ENCODE measurements at places on chromosomes 2 and 18.

DNA sequence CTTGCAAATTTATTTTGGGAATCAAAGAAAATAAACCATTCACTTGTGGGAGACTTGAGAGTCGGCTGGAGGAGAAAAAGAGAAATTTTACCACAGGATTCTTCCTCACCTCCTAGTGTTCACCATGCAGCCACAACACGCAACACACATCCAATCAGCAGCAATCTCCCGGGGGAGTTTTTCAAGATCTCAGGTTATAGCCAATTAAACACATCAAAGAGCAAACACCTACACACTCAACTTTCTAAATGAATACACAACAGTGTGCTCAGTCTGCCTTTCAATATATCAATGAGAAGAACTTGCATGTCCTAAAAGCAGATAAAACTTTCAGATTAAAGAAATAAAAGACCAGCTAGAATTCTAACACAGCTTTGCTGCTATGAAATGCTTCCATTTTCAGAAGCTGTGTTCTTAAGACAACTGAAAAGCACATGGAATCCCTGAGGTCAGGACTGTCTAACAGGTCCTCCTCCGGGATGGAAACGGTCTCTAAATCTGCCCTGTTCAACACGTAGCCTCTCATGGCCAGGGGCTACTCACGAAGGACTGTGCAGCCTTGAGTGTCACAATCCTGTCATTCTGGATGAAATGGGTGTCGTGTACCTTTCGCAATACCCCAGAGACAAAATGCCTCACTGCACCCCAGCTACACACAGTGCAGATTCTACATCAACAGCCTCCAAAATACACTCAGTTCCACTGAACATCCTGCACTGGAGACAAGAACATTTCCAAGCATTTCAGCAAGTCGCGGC is 84.2 kb downstream of the ZNF516 start:
- no peak for DNase-seq

DNA sequence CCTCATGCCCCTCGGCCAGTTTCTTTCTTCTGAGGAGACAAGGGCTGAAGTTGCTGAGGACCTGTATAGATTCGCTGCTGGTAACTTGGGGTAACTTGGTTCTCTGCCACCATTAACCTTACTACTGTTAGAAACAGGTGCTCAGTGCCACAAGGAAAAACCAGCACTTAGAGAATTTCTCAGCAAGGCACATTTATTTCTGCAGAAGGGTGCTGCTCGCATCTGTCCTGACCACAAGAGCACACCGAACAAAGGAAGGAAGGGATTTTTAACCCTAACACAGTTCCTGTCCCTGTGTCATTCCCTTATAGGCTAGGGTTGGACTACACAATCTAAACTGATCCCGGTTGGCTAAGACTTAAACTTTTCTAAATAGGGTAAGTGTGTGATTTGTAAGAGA is 154.1 kb downstream of the SOCS6 start:
- DNase-seq = no peak

DNA sequence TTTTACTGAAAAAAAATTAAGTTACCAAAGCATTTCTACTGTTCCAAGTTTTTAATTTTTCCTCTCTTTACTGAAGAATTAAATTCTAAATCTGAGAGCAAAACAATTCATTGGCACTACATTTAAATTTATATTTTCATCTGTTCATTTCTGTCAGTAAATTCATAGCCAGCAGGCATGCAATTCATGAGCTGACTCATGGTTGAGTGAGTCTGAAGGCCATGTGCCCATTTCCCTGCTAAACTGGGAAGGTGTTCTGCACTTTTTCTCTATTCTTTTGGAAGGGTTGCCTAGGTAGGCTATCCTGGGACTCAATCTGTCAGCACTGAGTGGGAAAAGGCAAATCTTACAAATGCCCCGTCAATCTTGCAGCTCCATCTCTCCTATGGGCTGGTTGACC is 88.7 kb downstream of the KLHL14 start:
- no peak for DNase-seq

- peak; percentile 74 for DNase-seq
Observed at GRCh38 chr2:54658564-54659071, 64.8 kb upstream of the EML6 start.

- DNase-seq = no peak
Observed at GRCh38 chr2:95277246-95277906, 3.1 kb downstream of the PROM2 start.
